Left colon (tissue), 2 donors: ENCODE measurements at places on chromosomes 6 and 20.

GRCh38 chr6:33885132-33886057 lies 81.6 kb upstream of the MLN start:
- peak; percentile 50 for DNase-seq

GRCh38 chr20:55935448-55936208 lies 69.7 kb downstream of the CBLN4 start:
- no peak for DNase-seq

DNA sequence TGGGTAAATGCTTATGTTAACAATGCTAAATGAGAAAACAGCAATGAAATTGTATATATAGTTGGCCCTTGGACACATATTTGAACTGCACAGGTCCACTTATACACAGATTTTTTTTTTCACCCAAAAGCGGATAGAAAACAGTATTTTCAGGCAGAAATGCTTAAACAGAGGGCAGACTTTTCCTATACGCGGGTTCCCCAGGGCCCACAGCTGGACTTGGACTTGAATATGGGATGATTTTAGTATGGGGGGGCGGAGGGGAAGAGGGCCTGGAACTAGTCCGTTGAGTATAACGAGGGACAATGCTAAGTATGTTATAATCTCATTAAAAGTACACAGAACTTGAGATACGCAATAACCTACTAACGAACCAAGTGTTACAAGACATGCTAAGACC lies 1.1 kb upstream of the PRSS35 start:
- no peak for DNase-seq

DNA sequence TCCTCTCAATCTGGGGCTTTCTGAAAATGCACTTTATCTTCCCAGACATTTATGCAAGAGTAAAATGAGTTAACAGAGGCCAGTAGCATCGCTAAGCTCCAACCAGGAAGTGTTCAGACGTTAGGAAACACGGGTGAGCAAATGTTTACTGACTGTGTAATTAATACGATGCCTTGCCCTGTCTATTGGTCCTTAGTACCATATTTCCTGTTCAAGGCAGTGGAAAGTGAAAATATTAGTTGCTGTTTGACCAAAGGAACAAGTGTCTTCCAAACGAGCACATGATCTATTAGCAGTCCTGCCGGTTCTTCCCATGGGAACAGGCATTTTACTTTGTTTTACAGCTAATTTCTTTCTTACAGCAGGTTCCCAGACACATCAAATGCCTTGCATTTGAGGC lies 311.1 kb upstream of the JAG1 start:
- DNase-seq = no peak

DNA sequence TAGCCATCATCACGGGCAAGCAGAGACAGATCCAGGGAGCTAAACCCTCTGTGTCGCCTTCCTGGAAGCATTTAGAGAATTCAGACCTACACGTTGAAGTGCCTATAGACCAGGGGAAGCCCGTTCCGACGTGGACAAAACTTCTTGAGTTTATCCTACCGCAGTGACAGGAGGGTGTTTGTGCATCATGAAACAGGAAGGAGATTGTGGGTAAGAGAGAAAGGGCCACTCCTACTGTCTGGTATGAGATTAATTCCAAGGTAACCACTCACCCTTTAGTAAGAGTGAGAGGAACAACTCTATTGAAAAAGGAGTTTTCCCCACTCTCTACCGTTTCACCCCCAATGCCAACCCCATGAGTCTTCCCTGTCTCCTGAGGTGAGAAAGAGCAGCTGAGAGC lies 133.7 kb downstream of the TFAP2C start:
- no peak for DNase-seq

- DNase-seq = no peak
Observed at GRCh38 chr6:34852406-34853085, 35.3 kb downstream of the TAF11 start.

DNA sequence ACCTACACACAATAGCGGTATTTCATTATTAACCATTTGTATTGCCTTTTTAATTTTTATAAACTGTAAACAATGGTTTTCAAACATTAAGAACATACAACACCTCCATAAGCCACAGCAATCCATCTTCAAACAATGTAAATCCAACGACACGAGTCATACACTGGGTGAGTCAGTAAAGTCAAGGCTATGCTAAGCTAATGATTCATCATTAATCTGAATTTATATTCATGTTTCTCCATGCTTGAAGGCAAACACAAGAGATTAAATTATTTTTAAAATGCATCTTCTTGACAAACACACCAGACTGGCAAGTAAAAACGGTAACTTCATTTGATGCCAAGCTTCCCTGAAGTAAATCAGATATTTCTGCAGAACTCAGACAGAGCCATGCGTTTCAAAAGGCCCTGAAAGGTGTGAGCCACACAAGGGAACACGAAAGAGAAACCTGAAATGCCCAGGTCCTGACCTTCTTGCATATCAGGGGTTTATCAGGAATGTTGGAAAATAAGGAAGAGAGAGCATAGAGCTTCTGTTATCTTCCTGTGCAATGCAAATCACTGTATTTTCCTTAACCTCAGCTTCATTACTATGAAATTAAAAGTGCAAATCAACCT lies 162.5 kb downstream of the ALDH8A1 start:
- DNase-seq = no peak

GRCh38 chr6:170110201-170111140 lies 180.4 kb downstream of the DLL1 start:
- DNase-seq = no peak

DNA sequence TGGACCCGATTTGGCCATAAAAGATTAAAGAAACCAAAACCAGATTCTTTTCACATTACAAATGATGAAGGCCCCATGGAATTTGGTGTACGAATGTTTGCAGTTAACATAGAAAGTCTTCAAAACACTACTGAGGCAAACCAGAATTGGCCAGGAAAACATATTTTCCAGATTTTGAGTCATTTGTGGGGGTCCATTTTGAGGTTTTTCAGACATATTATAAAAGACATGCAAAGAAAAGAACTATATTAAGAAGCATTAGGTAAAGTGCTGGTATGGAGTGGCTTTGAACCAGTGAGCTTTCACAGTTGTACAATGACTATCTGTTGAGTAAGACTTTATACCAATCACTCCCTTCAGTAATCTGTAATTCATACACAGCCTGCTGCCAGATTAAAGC lies 168.9 kb upstream of the COL21A1 start:
- no peak for DNase-seq

DNA sequence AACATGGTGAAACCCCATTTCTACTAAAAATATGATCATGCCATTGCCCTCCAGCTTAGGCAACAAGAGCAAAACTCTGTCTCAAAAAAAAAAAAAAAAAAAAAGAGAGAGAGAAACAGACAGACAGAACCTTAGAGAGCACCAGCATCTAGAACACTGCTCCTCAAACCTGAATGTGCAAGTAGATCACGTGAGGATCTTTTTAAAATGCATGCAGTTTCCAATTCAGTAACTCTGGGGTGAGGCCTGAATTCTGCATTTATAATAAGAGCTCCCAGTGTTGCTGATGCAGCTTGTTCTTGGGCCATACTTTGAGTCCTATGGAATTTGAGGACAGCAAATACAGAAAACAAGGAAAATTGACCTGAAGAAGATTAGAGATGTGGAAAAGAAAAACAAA lies 218.3 kb downstream of the ALDH8A1 start:
- DNase-seq = no peak
